ENCODE measurements at places on chromosomes 4 and X.

DNA sequence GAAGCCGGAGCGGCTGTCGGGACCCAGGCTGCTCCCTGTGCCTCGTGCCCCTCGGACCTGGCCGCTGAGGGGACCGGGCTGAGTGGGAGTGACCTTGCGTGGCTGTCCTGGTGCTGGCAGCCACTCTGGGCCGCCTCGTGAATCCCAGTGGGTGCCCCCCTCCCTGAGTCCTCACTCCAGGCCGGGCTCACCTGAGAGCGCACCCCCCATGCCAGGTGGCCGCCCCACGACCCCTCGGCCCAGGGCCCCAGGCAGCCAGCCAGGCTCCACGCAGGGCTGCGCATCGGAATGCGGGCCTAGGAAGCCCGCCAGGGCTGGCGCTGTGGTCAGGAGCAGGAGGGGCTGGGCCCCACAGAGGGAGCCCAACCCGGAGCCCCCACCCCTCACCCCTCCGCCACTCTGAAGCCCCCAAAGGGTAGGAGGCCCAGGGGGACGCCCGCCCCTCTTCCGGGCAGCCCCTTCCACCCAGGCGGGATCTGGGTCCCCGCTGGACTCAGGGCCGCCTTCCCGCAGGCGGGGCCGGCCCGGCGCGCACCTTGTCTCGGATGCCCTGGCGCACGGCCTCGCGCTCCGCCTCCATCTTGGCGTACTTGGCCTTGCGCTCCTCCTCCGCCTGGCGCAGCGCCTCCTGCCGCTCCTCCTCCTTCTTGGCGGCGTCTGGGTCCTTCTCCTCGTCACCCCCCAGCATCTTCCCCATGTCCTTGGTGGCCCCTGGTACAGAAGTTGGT is 33.9 kb downstream of the CPLX1 start:
- DNase-seq, result peak; percentile 56

DNA sequence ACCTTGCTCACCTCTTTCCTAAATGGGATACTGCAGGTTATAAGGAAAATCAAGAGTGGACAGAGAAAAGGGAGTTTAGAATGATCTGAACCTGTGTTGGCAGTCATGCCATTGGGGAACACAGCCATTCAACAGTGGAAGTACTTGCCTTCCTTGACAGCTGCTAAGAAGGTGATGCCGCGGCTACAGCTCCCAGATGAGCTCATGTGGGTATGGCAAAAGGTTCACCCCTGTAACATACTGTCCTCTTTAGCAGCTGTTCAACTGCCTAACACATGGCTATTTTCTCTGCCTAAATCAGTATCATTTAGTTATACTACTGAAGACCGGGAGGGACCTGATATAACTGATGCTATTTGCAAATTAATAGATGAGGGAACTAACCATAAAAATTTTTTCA is 76.8 kb downstream of the DCHS2 start:
- DNase-seq, result no peak

GRCh38 chrX:39204945-39205344 is 403.7 kb downstream of the MID1IP1 start:
- no peak for DNase-seq

GRCh38 chr4:36610628-36611027 is 329.2 kb downstream of the DTHD1 start:
- no peak for DNase-seq
